ENCODE measurements at places on chromosomes 2 and 18.
A peak's percentile ranks its signal among the peaks of the same experiment; 100 is the strongest.

GRCh38 chr2:31429040-31429439, 14.5 kb upstream of the XDH start:
- DNase-seq: no peak

GRCh38 chr2:119149611-119150010, 8.9 kb downstream of the C1QL2 start:
- DNase-seq: no peak

DNA sequence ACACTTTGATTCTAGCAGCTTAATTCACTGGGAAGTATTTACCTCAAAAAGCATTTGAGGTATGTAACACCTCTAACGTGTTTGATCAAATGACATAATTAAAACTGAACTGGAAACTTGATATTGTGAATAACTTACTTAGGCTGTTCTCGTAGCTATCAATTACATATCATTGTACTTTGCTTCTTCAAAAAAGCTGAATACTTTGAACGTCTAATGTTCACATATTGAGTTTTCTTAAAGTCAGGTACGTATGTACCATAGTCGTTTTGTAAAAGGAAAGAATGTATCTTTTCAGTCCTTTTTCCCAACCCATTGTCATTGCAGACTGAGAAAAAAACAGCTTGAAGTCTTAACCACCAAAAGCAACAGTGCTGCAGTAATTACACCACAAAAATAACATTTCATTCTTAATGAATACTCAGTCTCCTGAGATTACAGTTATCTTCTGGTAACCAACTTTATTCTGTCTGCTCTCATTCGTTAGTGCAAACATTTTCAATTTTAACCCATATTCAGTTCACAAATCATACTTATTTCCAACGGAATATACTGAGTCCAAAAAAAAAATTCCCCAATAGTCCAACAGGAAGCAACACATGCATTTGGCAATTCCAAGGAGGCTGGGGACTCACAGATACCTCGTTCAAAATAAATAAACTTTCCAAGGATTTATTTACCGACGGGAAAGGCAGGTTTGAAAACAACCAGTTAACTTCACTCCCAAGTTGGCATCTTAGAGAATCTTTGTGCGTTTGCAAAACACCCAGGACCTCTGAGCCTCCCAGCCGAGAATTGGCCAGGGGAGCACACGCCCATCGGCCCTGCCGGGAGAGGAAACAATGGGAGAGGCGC, 1.1 kb downstream of the CHN1 start:
- DNase-seq: no peak

DNA sequence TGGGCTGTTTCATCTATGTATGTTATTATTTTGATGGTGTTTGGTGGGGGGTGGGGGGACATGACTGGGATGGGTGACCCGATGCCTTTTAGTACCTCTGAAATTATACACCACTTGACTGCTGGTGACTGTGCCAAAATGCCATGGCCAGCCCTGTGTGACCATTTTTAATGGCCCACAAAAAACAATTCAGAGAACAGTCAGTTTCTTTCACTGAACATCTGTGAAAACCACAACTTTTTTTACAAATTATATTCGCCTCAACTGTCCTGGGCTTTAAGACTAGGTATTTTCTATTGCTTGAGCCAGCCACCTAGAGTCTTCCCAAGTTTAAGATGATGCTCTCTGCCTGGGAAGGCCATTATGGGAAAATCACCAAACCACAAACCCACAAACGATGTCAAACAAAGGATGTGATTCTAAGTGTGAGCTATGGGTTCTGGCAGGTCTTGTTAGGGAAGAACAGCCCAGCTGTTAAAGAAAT, 33.9 kb downstream of the FN1 start:
- DNase-seq: no peak

GRCh38 chr2:23901966-23902846, 24.7 kb downstream of the ATAD2B start:
- DNase-seq: no peak

- no peak for DNase-seq
These were observed 18.6 kb upstream of the PDE1A start for GRCh38 chr2:182445391-182445965.

GRCh38 chr2:45117383-45117782, 108.1 kb upstream of the SIX2 start:
- no peak for DNase-seq

- DNase-seq: no peak
These were observed 282.9 kb downstream of the DYSF start for GRCh38 chr2:71736091-71736861.

DNA sequence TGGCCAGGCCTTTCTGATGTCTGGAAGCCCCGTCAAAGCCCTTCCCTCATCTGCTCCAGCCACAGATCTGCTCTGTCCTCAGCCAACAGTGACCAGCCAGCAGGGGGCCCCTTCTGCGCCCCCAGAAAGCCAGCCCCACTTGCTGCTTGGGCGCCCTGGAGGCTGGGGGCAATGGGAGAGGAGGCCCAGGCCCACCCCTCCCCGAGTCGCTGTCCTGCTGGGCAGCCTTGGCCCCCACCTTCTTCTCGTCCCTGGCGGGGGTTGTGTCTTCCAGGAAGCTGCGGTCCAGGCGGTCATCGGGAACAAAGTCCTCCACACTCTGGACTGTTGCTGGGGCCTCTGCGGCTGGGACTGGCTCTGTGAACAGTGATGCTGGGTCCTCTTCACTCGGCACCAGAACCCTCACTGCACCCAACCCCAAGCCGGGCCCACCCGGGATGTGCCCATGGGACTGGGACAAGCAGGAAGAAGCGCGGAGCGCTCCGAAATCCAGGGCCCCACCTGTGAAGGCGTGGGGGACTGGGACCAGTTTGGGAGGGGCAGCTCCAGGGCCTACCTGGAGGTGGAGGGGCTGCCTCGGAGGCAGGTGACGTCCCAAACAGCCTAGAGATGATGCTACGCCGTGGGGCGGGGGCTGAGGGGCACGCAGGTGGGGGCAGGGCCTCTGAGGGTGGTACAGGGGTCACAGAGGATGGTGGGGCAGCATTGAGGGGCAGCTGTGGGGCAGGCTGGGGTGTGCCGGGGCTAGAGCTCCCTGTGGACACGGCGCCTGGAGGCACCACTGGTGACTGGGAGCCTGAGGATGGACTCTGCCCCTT, 257.6 kb downstream of the ANKRD30B start:
- DNase-seq: no peak

GRCh38 chr2:24814516-24814915, 21.3 kb downstream of the CENPO start:
- no peak for DNase-seq

GRCh38 chr2:55511508-55512124, 7.9 kb upstream of the CFAP36 start:
- DNase-seq: peak; percentile 7

GRCh38 chr2:183536290-183536689, 412.0 kb downstream of the NUP35 start:
- DNase-seq: no peak

DNA sequence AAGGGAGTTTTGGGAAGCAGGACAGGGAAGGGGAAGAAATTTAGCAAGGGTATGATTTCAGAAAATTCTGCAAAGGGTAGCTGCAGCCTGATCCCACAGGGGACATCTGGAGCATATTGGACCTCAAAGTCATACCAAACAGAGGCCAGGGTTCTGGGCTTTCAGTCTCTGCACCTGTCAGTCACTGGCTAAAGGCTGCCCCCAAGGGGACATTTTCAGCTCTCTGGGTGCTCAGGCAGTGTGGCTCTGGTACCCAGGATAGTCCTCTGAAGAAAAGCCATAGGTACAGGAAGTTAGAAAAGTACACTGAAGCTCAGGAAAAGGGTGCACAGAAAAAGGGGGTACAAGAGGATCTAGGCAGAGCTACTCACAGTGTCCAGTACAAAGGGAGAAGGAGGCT, 149.2 kb downstream of the INSIG2 start:
- no peak for DNase-seq

GRCh38 chr2:42193722-42194187, 24.6 kb downstream of the EML4 start:
- no peak for DNase-seq

GRCh38 chr2:85255813-85256594, 71.8 kb downstream of the TGOLN2 start:
- DNase-seq: no peak

DNA sequence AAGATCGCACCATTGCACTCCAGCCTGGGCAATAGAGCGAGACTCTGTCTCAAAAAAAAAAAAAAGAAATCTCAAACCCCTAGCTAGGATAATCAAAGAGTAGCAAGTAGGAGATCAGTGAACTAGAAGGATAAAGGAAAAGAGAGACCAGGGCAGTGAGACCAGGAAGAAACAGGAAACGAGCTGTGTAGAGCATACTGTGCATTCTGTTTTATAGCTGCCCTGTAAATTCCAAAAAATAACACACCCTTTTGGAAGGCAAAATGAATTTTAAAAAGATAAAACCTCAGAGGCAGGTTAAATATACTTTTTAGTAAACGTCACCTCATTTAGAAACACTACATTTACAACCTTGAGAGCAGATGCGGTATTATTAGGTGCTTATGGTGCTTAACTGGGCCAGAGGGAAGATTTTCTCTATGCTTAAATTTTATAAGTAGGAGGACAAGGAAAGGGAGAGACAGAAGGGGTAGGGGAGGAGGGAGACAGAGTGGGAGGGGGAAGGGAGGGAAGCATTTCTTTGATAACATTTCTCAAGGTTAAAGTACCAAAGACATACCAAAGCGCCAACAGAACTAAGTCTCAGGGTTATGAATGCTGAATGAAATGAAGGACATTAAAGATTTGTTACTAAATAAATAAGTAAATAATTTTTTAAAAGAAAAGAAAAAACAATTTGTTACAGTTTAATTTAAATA, 30.1 kb downstream of the FEZ2 start:
- no peak for DNase-seq

- no peak for DNase-seq
These were observed 27.4 kb downstream of the ADI1 start for GRCh38 chr2:3491716-3492474.

GRCh38 chr2:112607680-112608438, 23.4 kb downstream of the CHCHD5 start:
- no peak for DNase-seq

DNA sequence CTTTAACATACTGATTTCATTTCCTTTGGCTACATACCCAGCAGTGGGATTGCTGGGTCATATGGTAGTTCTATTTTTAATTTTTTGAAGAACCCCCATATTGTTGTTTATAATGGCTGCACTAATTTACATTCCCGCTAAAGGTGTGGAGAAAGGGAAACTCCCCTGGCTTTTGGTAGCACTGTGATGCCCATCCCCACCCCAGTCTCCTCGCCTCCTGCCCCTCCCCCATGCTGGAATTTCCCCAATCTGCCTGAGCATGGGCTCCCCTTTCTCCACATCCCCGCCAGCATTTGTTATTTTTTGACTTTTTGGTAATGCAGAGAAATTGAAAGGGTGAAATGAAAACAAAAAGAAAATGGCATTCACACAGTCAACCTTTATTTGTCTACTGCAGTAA, 30.0 kb upstream of the SULT1C4 start:
- no peak for DNase-seq

DNA sequence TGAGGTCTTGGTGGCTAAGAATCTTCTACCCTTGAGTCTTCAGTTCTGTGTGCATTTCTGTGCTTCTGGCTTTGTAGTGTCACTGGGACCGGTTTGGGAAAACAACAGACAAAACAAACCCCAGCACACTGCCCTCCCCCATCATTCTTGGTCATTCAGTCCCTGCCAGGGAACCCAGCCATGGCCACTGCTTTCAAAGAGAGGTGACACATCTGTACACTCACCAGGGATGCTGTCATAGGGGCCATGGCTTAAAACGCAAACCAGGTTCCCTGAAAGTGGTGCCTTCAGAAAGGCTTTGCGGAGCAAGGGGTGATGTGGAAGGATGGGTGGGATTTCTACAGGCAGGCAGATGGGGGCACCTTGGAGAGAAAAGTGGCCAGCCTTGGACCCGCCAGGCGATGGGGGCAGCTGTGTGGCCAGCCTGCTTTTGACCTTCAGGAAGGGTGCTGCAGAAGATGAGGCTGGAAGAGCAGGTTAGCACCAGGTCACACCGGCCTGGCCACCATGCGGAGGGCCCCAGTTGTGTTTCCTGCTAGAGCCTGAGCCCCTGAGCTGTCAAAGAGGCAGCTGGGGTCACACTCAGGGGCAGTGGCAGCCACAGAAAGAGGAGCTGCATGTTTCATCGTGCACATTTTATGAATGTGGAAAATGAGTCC, 101.3 kb downstream of the INHBB start:
- no peak for DNase-seq

- no peak for DNase-seq
These were observed 55.5 kb downstream of the SEPTIN10 start for GRCh38 chr2:109558076-109558882.

DNA sequence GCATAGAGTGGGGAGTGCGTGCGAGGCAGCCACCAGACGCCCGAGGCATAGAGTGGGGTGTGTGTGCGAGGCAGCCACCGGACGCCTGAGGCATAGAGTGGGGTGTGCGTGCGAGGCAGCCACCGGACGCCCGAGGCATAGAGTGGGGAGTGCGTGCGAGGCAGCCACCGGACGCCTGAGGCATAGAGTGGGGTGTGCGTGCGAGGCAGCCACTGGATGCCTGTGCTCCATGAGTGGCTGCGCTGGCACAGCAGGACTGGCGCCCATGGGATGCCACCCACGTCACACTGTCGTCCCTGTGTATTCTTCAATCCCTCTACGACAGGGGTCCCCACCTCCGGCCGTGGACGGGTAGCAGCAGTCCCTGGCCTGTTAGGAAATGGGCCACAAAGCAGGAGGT, 221.9 kb downstream of the HDAC4 start:
- no peak for DNase-seq

- DNase-seq: no peak
These were observed 97.9 kb downstream of the MREG start for GRCh38 chr2:215915441-215915840.

- no peak for DNase-seq
These were observed 105.6 kb downstream of the MAPK4 start for GRCh38 chr18:50665519-50665918.

GRCh38 chr2:57313678-57314077, 732.9 kb upstream of the VRK2 start:
- DNase-seq: no peak

DNA sequence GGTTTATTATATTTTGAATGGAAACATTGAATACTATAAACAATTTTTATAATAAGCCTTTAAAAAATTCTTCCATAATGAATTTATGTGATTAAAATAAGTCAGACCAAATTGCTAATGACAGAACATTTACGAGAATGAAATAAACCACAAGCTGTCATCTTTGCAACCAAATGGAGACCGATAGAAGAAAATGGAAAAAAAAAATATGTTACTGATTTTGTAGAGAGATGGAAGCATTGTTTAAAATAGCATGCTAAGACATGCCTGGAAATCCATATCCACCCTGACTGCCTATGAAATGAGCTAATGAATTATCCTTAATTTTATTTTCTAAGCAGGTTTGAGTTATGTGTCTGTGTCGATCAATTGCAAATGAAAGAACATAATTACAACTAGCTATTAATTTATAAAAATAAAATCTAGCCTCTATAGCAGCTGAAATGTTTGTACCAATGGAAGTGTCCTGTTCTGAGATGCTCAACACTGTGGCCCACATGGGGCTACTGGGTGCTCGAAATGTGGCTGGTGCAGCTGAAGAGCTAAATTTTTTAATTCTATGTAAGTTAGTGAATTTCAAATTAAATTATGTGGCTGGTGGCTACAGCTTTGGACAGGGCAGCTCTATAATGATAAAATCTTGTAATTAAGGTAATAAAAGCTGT, 832.8 kb downstream of the RNF144A start:
- no peak for DNase-seq

- no peak for DNase-seq
These were observed 176.2 kb upstream of the ZC3H15 start for GRCh38 chr2:186309901-186310300.
